Activated T-cell treated with anti-CD3 and anti-CD28 coated beads, Interleukin-2, amount 50 U/mL, for 72 hours (primary cell): ENCODE measurements at places on chromosomes 6 and 20. TPM values are rescaled to one million over a fixed set of nuclear protein-coding genes. Genes with fewer than 3 reads are reported as not detected.

GRCh38 chr6:13288969-13289391 is 39.4 kb downstream of the TBC1D7 start:
- DNase-seq, result no peak

- DNase-seq, result no peak
These were observed 191.8 kb downstream of the SYNDIG1 start for GRCh38 chr20:24661255-24661654.

- no peak for DNase-seq
These were observed 37.7 kb downstream of the HECA start for GRCh38 chr6:139172567-139172966.

DNA sequence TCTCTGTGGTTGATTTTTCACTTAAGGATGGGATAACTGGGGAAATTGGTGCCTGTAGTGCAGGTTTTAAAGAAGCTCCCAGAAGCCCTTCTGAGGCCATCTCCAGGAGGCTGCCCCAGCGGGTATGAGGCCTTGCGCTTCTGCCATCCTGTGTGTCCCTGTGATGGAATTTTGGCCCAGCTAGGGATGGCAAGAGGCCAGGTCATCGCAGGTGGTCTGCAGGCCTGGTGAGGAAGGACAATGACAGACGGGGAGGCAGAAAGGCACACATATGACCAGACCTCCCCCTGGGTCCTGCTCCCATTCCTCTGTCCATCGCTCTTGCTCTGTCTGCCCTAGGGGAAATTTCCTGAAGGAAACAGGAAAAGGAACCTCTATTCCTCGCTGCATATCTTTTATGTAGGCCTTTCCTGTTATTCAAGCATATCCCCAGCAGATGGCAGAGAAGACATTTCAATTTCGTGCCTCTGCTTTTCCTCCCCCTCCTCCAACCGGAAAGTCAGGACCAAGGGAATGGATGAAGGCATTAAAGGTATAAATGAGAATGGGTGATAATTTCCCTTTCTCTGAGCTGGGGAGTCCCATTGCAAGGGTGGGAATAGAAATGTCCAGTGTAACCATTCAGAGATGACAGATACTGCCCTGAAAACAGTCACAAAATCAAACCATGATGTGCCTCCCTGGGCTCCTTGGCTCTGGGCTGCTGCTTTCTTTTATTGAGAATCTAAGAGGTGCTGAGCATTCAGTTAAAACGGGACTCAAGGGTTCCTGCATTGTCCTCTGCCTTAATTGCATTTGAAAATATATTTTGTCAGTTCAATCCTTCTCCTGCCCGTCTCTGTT is 17.6 kb upstream of the HLA-F start:
- DNase-seq, result no peak

DNA sequence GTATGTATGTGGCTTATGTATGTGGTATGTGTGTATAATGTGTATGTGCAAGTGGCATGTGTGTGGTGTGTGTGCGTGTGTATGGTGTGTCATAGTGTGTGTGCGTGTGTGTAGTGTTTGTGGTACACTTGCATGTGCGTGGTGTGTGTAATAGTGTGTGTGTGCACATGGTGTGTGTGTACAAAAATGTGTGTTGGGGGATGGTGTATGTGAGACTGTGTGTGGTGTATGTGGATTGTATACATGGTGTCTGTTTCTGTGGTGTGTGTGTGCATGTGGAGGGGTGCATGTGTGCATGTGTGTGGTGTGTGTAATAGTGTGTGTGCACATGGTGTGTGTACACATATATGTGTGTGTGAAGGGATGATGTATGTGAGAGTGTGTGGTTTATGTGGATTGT is 21.5 kb downstream of the MAFB start:
- DNase-seq, result no peak

- DNase-seq, result no peak
These were observed 184.1 kb downstream of the SOD2 start for GRCh38 chr6:159508931-159509330.

DNA sequence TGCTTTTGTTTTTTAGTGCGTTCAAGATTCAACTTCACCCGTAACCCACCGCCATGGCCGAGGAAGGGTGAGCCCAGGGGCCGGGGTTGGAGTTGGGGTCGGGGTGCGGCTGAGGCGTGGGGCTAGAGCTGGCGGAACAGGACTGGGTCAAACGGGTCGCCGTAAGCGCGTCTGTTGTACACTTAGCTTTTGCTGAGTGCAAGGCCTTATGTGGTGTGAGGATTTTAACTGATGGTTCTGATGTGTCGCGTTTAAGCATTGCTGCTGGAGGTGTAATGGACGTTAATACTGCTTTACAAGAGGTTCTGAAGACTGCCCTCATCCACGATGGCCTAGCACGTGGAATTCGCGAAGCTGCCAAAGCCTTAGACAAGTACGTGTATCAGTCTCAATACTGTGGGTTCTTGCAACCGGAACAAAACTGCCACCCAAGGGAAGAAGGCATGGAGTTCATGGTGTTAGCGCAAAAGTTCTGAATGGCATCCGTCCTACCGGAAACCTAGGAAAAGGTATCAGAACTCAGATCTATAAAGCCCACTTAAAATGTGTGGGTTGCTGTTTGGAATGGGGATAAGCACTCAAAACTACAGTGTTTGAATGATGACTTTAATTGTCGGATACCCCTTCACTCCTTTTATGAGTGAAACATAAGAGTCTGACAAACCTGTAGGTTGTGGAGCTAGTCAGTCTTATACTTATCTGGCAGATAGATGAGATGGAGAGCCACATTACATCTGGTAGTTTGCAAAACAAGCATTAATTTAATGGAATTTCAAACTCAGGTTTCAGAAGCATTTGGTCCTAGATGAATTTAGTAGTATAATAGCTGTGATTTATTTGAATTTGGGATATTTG is 574 bp downstream of the RPS12 start:
- no peak for DNase-seq

GRCh38 chr6:81263531-81264168 is 488.8 kb downstream of the TENT5A start:
- no peak for DNase-seq

- no peak for DNase-seq
These were observed 139.3 kb upstream of the COL21A1 start for GRCh38 chr6:56386717-56387116.

- no peak for DNase-seq
These were observed 25.6 kb upstream of the SMOC2 start for GRCh38 chr6:168415098-168415992.

- no peak for DNase-seq
These were observed 125.7 kb downstream of the MAP3K4 start for GRCh38 chr6:161117308-161117707.

SPAG4 gene
- total RNA-seq, result 9.8 TPM

SNAP25 gene
- total RNA-seq, result 5.6 TPM

MEI4 gene
- not detected for total RNA-seq
